ENCODE measurements at places on chromosomes 11 and 22. TPM values are rescaled to one million over a fixed set of nuclear protein-coding genes. Genes with fewer than 3 reads are reported as not detected.

DNA sequence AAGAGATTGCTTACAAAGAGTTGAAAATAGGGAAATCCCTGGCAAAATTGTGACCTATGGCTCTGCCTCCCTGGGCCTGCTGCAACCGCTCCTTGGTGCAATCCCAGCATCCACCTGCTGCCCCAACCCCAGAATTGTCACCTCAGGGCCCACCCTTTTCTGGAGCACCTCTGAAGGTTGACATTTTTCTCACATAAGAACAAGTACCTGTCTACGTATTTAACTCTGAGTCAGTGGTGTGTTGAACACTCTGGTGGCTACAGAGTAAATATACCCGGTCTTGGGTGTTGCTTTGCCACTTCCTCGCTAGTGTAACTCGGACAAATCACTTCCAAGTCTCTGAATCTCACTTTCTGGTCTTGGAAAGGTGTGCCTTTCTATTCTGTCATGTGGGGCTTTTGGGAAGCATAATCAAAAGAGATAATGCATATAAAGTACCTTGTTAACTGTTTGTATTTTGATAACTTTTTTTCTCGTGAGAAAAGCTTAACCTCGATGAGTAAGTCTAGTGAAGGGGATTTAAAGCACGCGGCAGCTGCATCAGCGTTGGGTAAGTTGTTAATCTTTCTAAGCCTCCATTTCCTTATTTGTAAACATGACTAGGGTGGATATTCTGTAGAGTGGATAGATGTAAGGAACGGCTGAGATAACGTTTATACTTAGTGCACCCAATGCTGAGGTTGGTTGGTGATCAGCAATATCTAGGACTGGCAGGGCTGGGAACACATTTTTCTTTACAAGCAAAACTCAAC is 881.2 kb downstream of the OPCML start:
- H3K27ac ChIP-seq, result no peak overlapping the region
- no peak overlapping the region for H3K4me3 ChIP-seq
- H3K4me1 ChIP-seq, result peaks cover 9% of the 10 kb centered on the region
- H3K36me3 ChIP-seq, result no peaks in the 10 kb centered on the region

- no peak overlapping the region for H3K4me3 ChIP-seq
- DNase-seq, result no peak
- H3K27ac ChIP-seq, result no peak overlapping the region
- peaks cover 25% of the 10 kb centered on the region for H3K4me1 ChIP-seq
- H3K36me3 ChIP-seq, result no peaks in the 10 kb centered on the region
Observed at GRCh38 chr11:19163617-19164016, 38.2 kb downstream of the CSRP3 start.

DNA sequence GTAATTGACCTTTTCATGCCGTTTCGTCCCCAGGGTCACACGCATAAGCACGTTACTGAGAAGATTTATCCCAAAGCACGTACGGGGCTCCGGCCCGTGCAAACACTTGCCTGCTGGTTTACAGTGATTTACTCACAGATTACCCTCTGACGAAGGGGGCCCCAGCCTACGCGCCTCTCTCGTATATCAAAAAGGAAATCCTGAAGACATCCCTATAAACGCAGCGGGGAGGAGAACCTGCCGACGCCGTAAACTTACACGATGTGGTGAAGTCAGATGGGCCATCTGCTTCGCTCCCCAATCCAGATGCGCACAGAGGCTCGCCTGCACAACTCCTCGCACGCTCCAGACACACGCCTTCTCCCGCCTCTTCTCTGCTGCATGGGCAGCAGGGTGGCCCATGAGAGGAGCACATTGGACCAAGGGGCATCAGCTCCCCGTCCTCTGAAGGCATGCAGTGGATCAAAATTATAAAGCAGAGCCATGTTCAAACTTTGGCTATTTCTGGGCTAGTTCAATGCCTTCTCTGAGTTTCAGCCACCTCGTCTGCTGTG is 123.6 kb downstream of the MN1 start:
- DNase-seq, result no peak
- H3K27ac ChIP-seq, result no peak overlapping the region
- peaks cover 16% of the 10 kb centered on the region for H3K4me1 ChIP-seq
- H3K36me3 ChIP-seq, result no peaks in the 10 kb centered on the region
- no peak overlapping the region for H3K4me3 ChIP-seq
- no peaks in the 10 kb centered on the region for H3K27me3 ChIP-seq

- H3K27ac ChIP-seq, result no peak overlapping the region
- H3K27me3 ChIP-seq, result no peaks in the 10 kb centered on the region
- no peaks in the 10 kb centered on the region for H3K4me1 ChIP-seq
Observed at GRCh38 chr11:69508974-69509373, 27.5 kb downstream of the LINC01488 start.

DNA sequence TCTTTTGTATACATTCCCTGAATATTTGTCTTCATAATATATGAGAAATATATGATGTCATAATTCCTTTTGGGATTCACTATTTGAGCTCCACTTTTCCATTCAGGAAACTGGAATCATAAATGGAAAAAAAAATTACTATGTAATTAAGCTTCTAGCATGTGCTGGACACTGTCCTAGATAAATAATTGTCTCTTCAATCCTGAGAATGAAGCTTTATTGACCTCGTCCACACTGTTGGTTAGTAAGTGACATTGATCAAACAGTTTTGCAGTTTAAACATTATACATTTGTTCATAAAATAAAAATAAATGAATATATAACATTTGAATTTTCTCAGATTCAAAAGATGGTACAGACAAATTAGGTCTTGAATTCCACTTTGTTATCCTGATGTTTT is 1691.2 kb downstream of the LRRC4C start:
- no peak for DNase-seq
- H3K4me1 ChIP-seq, result no peaks in the 10 kb centered on the region
- H3K36me3 ChIP-seq, result no peaks in the 10 kb centered on the region
- H3K27ac ChIP-seq, result no peak overlapping the region
- no peak overlapping the region for H3K4me3 ChIP-seq

The B4GALNT4 gene
- total RNA-seq, result 94.4 TPM

The GRAMD1B gene
- 81.5 TPM for total RNA-seq

DNA sequence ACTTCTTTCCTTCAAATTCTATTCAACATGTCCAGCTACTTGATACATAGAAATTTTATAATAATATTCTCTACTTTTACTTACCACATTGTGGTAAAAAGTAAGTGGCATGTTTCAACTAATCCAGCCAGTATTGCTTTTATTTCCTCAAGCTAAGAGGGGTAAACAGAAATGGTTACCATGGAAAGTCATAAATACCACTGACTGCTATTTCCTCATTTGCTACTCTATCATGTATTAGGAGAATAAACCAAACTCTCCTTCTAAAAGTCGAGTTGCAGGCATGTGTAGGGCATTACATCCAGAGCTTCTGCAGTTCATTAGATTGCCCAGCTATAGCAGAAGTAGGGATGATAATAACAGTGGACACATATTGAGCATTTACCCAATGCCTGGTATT is 208.4 kb downstream of the MAML2 start:
- no peak overlapping the region for H3K4me3 ChIP-seq
- DNase-seq, result no peak
- H3K36me3 ChIP-seq, result no peaks in the 10 kb centered on the region
- no peaks in the 10 kb centered on the region for H3K4me1 ChIP-seq

GRCh38 chr11:67588136-67588503 is 4.5 kb downstream of the GSTP1 start:
- H3K27me3 ChIP-seq, result no peaks in the 10 kb centered on the region
- no peaks in the 10 kb centered on the region for H3K4me1 ChIP-seq
- no peak for DNase-seq
- no peaks in the 10 kb centered on the region for H3K36me3 ChIP-seq

All from cardiac muscle cell (in vitro differentiated cells and primary cell).